Suppressor macrophage treated with lipopolysaccharide for 4 hours (primary cell): ENCODE measurements at places on chromosomes 3 and 15.

- no peak for DNase-seq
Measured at GRCh38 chr3:177440456-177441104, 243.3 kb upstream of the TBL1XR1 start.

- no peak for DNase-seq
Measured at GRCh38 chr15:98689431-98689861, 41.1 kb downstream of the IGF1R start.

DNA sequence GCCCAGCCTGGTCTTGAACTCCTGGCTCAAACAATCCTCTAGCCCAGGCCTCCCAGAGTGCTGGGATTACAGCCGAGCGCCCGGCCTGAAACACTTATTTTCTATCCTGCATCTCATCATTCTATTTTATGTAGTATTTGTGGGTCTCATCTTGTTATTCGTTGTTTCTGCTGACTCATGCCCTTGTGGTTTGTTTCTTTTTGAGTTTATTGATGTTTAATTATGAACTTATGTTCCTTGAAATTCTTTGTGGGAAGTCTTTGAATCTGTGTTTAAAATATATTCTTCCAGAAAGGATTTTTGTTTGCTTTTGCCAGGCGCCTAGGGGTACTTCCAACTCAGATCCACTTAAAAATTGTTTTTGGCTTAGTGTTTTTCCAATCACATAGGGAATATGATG, 78.3 kb upstream of the C15orf39 start:
- DNase-seq, result peak; percentile 41

DNA sequence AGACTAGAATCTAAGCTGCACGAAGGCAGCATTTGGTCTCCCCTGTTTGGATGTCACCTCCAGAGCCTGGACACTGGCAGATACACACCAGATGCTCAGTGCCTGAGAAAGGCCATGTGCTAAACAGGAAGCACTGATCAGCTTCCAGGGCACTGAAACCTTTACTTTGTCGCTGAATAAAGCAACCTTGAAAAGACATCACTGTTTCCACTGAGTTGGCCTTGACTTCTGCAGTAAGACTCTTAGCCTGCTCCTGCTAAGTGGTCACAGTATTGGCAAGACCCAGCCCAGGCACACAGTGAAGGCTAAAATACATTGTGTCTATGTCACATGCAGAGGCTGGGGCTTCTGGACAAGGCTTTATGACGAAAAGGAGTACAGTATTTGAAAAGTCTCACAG, 104.3 kb upstream of the ICE2 start:
- DNase-seq, result no peak

DNA sequence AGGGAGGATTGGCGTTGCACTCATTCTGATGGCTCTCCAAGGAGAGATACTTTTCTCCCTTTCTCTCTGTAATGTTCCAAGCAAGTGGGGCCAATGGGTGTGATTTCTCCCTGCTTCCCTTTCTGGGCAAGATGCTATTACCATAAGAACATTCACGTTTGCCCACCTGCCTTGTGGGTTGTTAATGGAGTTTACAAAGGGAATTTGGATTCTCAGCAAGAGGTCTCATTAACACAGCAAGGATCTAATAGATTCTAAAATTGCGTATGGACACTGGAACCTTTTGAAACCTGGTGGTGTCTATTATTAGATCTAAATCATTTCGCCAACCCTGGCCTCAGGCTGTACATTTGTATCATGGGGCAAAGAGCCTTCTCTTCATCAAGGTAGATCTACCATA, 74.1 kb downstream of the SLCO3A1 start:
- DNase-seq, result no peak

DNA sequence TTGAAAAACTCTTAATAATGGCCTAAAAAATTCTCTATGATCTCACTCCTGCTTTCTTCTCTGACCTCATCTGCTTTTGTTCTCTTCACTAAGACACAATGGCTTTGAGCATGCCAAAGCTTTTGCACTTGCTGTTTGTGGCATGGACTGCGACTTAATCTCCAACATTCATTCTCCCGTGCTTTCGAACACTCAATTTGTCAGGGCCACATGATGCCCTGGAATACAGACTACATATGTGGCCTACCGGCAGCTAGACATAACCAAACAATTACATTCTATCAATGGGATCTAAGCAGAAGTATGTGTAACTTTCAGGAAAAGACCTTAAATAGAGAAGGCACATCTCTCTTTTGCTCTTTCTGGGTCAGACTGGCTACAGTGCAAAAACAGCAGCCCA, 506.5 kb downstream of the MAGI1 start:
- DNase-seq, result no peak

- no peak for DNase-seq
Measured at GRCh38 chr3:179151474-179151873, 3.3 kb downstream of the PIK3CA start.

GRCh38 chr15:61256231-61256630, 27.1 kb upstream of the RORA start:
- no peak for DNase-seq

- no peak for DNase-seq
Measured at GRCh38 chr3:106811376-106811775, 565.9 kb upstream of the CCDC54 start.

GRCh38 chr3:14804835-14805780, 13.7 kb upstream of the FGD5 start:
- peak; percentile 65 for DNase-seq

GRCh38 chr3:5707794-5708193, 520.3 kb downstream of the EDEM1 start:
- no peak for DNase-seq

- DNase-seq, result peak; percentile 21
Measured at GRCh38 chr15:67501177-67501835, 19.6 kb upstream of the C15orf61 start.

DNA sequence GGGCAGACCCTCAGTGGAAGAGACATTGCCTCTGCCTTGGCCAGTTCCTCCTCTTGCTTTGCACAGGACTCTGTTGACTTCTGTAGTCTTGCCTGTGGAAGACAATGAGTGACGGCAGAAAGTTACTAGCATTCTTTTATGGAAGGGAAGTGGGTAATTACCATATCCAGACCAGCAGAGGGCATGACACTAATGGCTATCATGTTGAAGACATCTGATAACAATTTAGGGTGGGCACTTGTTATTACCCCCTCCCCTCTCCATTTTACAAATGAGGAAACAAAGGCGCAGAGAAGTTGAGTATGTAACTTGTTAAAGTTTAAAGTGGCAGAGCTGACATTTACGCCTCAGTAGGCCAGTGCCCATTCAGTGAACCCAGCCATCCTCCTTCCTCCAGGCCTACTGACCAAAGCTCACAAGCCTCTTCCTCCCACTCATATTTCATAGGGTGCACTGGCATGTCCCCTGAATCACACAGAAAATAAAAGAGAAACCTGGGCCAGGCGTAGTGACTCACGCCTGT, 48.2 kb upstream of the FMN1 start:
- DNase-seq, result peak; percentile 47

DNA sequence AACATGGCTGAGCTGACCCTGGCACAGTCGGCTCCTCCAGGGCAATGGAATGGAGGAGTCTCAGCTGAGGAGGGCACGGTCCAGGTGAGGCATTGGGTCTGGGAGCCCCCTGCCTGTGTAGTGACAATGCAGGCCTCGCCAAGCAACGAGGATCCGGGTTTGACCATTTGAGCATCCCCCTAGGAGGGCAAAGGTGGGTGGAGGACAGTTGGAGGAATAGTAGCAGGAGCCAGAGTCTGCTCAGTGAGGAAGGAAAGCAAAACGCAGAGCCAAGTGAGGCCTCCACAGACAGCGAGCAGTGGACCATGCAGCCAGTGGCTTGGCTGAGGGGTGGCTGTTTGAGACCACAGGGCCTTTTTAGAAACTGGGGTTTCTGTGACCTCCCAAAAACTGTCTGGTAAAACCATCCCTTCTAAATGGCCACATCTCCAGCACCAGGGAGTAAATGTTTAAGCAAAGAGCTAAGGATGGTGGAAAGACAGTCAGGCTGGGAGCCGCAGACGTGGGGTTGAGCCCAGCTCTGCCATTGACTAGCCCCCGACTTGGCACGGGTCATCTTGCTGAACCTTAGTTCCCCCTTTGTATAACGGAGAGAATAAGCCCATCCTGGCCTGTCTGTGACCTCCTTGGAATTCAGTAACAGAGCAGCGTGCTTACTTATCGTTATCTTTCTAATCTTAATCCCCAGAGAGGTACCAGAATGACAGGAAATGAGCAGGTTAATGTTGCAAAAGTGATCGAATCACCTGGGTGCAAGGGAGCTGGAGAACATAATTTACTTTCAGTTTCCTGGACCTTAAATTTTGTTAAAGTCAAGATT, 46.8 kb downstream of the CMTM6 start:
- no peak for DNase-seq

- DNase-seq, result no peak
Measured at GRCh38 chr3:188527389-188527788, 373.4 kb downstream of the LPP start.
